Left lung (tissue), 14 donors: ENCODE measurements at places on chromosomes 5 and 9. TPM values are rescaled to one million over a fixed set of nuclear protein-coding genes. Genes with fewer than 3 reads are reported as not detected.

DNA sequence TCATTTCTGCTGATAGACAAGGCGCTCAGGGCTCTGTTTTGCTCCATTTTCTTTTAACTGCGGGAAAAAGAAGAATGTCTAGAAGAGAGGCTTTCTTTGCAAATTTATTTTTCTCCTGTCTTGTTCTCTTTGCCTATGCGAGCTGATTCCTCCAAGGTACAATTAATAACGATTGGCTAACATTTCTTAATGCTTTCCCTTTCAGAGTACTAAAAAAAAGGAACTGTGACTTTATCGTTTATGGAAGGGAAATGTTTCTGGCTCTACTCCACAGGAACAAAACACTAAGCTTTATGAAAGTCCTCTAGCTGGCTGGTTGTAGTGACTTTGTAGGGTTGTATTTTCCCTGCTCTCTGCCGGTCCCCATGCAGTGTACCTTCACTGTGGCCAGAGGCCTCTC is 11.7 kb downstream of the NSG2 start:
- no peak for DNase-seq

RIOK2 gene
- polyA plus RNA-seq = 41.2 TPM

SPTAN1 gene
- 351 TPM for polyA plus RNA-seq

- no peak for DNase-seq
Observed at GRCh38 chr9:107784235-107784958, 294.8 kb upstream of the KLF4 start.

DNA sequence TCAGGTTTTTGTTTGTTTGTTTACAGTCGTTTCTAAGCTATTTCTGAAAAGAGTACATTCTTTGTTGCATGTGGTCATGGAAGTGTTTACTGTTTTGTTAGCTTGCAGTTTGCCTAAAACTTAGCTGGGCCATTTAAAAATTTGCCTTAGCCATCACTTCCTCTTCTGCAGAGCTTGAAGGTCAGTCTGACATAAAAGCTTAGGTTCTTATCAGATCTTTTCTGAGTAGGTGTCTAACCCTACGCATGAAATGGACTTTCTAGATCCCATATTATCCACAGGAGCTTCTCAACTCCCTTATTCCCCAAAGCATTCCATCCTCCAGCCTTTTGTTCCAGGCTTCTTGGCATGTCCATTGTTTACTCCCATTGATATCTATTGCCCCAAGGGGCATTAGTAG is 90.3 kb downstream of the AP3B1 start:
- no peak for DNase-seq

DNA sequence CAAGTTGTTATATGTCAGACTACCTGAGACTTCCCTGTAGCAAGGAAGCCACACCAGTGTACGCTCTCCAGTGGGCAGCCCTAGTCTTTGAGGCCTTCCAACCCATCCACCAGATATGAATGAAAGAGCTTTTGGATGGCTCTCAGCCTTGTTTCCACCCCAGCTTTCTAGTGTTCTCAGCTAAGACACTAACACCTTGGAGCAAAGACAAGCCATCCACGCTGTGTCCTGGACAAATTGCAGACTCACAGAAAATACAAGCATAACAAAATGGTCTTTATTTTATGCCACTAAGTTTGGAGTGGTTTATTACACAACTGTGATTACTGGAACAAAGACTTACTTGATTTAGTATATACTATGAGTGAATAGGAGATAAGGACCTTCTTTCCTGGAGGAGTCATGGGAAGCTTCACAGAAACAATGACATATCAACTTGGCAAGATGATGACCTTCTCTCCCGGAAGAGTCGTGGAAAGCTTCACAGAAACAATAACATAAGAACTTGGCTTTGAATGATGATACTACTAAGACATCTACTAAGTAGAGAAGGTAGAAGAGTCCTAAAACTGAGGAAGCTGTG is 134.0 kb upstream of the VCAN start:
- DNase-seq = no peak

DNA sequence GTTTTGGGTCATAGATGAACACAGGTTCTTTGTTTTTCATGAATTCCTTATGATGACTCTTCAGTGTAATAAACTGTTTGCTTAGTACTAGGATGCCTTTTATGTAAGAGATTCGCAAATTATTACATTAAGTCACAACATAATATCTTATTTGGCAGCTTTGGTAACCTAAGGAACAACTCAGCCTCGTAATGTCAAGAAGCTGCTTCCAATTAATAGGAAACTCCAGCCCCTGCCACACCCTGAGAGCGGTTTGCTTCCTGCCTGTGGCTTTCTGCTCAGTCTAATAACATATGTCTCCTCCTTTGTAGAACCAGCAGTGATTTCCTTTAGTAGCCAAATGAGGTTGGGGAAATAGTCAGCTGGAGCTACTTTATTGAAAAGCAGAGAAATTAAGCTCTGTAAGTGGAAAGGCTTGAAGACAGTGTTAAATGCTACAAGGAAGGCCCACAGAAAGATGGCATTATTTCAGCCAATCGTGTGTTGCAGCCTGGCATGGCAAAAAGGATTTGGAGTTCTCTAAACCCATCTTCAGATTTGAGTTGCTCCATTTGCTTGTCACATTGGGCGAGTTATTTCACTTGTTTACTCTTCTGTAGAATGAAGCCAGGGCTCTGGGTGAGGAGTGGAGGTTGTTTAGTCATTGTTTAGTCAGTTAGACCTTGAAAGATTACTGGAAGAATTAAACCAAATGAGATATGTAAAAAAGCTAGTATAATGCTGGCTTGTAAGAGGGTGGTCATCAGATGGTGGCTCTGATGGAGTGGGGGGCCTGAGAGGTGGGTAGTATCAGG is 54.1 kb downstream of the MTAP start:
- DNase-seq = no peak

DNA sequence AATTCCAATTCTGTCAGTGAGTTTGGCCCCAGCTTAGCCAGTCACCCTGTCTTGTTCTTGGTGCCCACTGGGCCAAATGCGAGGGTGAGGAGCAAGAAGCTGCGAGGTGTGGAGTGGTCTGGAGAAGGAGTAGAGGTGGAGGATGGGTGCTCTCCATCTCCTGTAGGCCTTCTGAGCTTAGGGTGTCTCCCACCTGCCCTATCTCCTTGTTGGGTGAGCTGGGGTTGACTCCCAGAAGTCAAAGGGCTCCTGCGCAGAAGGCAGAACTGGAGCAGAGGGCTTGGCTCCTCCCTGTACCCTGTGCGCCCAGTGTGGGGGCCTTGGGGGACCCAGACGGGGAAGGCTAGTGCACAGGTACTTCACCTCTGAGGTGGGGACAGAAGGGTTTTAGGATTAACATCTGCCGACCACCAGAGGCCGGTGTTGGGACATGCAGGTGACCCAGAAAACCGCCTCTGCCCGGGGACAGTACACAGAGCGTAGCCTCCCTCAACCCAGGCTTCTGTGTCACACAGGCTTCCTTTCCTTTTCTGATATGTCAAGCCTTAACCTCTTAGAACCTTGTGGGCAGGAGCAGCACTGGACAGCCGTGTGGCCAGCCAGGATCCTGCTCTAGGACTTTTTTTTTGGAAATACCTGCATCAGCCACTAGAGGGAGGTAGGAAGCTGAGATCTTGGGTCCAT is 16.9 kb downstream of the IL5 start:
- no peak for DNase-seq

DNA sequence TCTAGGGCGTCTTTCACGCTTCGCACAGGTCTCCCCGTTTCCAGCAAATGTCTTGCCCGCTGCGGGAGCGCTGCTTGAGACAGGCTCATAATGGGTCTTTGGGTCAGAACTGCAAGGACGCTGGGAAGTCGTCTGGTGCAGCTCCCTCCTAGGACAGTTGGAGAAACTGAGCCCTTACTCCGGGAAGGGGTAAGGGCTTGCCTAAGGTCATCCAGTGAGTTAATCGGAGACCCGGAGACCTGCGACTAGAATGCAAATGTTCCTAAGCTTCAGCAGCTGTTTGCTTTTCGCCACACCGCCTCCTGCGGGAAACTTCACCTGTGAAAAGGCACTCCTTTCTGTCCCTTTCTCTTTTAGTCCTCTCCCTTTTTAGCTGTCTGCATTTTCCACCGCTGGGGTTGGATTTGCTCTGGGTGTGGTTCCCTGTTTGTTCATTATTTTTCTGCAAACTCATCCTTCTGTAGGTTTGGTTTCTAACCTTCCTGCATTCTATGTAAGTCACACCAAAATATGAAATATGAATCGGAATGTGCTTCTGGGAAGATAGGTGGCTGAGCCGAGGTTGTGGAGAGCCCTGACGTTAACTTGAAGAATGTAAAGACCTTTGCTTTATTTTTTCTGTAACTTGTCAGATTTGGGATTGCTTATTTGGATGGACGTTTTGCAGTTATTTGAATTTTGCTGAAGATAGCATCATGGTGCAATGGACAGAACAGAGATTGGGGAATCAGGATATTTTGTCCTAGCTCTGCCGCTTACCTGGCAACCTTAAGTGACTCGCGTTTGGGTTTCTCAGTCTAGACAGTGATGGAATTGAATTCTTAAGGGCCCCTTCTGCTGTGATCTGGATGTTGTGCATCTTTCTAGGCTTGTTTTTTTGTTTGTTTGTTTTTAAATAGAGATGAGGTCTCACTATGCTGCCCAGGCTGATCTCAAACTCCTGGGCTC is 909 bp downstream of the SLC36A1 start:
- DNase-seq = peak; percentile 24

MVB12B gene
- polyA plus RNA-seq = 20.3 TPM

DNA sequence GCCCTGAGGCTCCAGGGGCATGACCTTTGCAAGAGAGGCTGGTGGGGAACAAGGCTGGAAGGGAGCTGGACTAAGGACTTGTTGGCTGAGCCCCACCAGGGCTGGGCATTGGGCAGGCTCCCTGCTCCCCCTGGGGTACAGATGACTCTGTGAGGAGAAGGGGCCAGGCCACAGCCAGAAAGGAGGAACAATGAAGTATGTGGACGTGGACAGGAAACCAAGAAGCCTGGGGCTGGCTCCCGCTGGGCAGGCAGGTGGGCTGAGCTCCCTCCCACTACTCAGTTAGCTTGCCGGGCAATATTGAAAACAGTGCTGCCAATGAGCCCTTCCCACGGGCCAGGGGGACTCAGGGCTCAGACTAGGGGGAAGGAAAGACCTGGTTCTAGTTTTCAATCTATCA is 66.1 kb upstream of the SPTLC1 start:
- no peak for DNase-seq

- DNase-seq = no peak
Observed at GRCh38 chr5:173925449-173926071, 37.4 kb downstream of the CPEB4 start.

SLC4A9 gene
- 0.09 TPM for polyA plus RNA-seq

DNA sequence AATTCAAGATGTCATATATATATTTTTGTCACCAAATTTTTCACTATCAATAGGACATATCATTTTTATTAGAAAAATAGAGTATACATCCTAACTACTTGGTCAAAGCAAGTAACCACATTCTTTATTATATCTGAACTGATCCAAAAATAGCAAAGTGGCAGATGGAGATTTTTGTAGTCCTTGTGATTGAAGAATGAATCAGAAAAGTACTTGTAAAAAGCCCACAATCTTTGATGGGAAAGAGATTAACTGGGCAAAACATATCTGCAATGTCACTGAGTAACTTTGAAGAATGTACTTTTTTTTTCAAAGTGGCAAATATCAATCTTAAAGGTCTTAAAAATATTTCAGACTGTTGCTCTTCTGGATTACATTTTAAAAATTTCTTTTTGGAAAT is 1040.6 kb upstream of the SEMA6A start:
- no peak for DNase-seq

DND1 gene
- 0.36 TPM for polyA plus RNA-seq

DNA sequence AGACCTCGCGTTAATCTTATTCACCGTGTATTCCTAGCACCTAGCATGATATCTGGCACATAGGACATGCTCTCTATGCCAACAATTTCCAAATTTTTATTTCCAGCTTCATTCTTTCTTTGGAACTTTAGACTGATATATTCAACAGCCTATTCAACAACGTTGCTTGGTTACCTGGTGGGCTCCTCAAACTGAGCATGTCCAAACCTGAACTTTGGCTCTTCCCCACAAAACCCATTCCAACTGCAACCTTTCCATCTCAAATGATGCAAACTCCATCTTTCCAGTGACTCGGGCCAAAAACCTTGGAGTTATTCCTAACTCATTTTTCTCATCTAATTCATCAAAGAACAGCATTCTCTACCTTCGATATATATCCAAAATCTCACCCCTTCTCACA is 525.2 kb downstream of the AGTPBP1 start:
- DNase-seq = no peak

CLIC3 gene
- 56.2 TPM for polyA plus RNA-seq

- no peak for DNase-seq
Observed at GRCh38 chr5:113124265-113124664, 147.7 kb downstream of the DCP2 start.

PTBP3 gene
- 47.8 TPM for polyA plus RNA-seq
